HCT116 (cell line): ENCODE measurements at places on chromosomes 16 and 17. TPM values are rescaled to one million over a fixed set of nuclear protein-coding genes. Genes with fewer than 3 reads are reported as not detected.

GRCh38 chr16:1929578-1930337, 11.5 kb upstream of the HS3ST6 start:
- H3K36me3 ChIP-seq, result no peaks in the 10 kb centered on the region
- peak overlapping the region; percentile 42 for H3K4me3 ChIP-seq
- no peaks in the 10 kb centered on the region for H3K27me3 ChIP-seq
- DNase-seq, result no peak
- peak overlapping the region; percentile 68; the same call in 1 of the 2 replicates for H3K27ac ChIP-seq

The CASKIN2 gene
- total RNA-seq, result 38.4 TPM

The GPR139 gene
- not detected for total RNA-seq

DNA sequence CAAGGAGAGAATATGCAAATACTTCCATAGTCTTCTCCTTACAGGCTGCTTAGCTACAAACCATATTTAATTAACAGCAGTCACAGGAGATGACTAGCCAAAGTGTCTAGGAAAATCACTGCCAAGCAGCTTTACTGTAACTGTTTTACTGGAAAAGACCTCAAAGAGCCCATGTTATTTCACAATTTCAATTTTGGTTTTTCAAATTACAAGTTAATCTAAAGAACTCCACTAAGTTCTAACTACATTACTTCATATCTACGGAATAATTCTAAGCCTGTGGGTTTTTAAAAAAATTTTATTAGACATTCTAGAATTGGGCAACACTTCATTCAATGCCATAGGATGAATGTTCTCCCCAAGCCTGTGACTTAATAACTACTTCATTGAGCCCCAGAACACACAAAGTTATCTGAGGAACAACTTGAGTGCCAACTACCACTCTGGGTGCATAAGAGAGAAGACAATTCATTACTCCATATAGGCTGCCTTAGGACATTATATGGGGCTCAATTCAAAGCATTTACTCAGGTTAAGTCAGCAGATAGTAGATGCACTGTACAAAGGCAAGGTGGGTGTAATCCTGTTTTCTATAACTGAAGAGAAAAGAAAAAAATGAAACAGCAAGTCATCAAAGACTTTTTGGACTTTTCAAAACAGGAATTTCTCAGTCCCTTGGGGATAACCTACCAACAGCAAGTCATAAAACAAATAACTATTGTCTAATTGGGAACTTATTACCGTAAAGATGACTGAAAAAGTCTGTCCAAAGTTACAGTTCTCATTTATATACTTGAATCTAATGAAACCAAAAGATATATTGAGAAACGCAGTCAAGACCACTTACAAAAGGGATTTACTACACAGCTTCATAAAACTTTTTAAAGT, 33.0 kb downstream of the STAT3 start:
- no peak overlapping the region for H3K27ac ChIP-seq
- peaks cover 2% of the 10 kb centered on the region for H3K4me1 ChIP-seq
- DNase-seq, result no peak
- H3K36me3 ChIP-seq, result no peaks in the 10 kb centered on the region

The NRN1L gene
- 1.4 TPM for total RNA-seq

- H3K4me1 ChIP-seq, result no peaks in the 10 kb centered on the region
- no peak overlapping the region for H3K27ac ChIP-seq
- H3K36me3 ChIP-seq, result no peaks in the 10 kb centered on the region
- no peak overlapping the region for H3K4me3 ChIP-seq
Observed at GRCh38 chr16:66065925-66066324, 300.6 kb upstream of the CDH5 start.

DNA sequence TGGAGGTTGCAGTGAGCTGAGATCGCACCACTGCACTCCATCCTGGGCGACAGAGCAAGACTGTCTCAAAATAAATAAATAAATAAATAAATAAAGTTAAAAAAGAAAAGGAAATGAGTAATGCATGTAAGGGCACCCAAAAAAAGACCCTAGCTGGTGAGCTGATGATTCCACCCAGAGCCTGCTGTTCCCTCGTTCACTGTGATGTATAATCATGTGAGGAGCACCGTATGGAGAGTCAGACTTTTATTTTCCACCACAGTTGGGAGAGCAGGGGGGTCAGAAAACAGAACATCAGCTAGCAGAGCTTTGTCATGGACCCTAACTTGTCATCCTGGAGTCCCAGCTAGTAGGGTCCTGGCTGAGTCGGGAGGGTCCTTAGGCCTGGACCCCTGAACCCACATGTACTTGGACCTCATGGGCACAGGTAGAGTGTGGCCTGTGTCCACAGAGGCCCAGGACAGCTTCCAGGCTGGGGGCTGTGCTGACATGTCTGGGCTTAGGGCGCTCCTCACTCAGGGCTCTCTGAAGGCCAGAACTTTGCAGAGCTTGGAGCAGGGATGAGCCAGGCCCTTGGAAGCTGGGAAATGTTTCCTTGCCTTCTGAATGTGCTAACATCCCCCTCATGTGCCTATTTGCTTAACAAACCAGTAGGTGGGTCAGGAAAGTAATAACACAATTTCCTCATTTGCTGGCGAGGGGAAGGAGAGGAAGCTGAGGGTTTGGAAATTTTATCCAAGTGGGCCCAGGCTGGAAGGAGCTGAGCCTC, 18.8 kb upstream of the LASP1NB start:
- H3K27ac ChIP-seq, result no peak overlapping the region
- no peak overlapping the region for H3K4me3 ChIP-seq
- H3K4me1 ChIP-seq, result no peaks in the 10 kb centered on the region

The FBXO39 gene
- total RNA-seq, result not detected

The MGAT5B gene
- 4.4 TPM for total RNA-seq

DNA sequence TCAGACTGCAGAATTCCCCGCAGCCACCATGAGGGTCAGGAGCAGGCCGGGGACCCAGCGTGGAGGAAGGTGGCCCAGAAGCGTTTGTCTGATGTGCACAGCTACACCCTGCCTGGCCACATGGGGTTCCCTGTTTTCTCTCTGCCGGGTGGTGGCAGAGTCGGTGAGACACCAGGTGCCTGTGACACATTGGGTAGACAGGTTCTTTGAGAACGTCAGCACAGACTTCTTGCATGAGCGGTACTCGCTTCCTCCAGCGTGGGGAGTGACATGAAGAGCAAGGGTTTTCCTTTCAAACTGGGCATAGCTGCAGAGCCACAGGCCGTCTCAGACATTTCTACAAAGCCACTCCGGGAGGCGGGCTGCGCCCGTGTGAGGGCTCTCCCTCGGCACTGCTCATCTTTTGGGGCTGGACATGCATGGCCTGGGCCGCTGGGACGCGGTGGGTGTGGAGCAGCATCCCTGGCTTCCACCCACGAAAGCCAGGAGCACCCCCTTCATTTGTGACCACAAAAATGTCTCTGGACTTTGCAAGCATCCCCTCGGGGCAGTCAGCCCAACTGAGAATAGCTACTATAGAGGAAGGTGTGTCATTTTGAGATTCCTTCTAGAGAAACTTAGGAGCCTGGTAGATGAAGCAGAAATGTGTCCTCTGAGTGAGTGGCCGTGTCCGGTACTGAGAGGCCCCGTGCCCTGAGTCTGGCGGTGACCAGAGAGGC, 26.0 kb downstream of the NME3 start:
- no peaks in the 10 kb centered on the region for H3K27me3 ChIP-seq
- H3K36me3 ChIP-seq, result peaks cover 10% of the 10 kb centered on the region; the same call in 1 of the 2 replicates
- no peak overlapping the region for H3K4me3 ChIP-seq
- H3K4me1 ChIP-seq, result no peaks in the 10 kb centered on the region
- no peak for DNase-seq

DNA sequence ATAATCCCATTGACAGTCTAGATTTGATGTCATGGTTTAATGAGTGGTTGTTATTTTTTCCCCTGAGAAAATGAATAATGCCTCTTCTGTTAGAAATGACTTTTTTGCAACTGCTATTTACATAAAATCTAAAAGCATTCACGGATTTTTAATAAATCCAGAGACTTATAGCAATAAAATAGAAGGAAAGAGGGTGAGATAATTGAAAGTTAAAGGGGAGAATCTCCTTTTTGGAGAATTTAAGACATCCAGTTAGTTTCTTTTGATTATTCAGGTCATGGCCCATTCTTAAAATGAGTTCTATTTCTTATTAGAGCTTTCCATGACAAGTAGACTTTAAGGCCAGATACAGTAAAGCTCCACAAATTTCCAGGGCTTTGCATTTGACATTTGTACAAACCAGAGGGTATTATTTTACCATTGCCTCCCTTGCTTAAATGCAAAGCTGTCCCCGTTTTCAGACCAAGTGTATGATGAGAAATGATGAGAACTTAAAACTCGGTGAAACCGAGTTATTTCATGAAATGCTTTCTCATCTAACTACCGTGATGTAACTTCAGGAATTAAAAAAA, 789.0 kb upstream of the SOX9 start:
- DNase-seq, result no peak
- H3K27ac ChIP-seq, result no peak overlapping the region
- no peaks in the 10 kb centered on the region for H3K27me3 ChIP-seq
- H3K4me1 ChIP-seq, result no peaks in the 10 kb centered on the region
- H3K4me3 ChIP-seq, result no peak overlapping the region
- no peaks in the 10 kb centered on the region for H3K36me3 ChIP-seq
